ENCODE measurements at places on chromosomes 5 and 9.

- no peak for DNase-seq
Measured at GRCh38 chr9:13331320-13331719, 51.8 kb upstream of the MPDZ start.

DNA sequence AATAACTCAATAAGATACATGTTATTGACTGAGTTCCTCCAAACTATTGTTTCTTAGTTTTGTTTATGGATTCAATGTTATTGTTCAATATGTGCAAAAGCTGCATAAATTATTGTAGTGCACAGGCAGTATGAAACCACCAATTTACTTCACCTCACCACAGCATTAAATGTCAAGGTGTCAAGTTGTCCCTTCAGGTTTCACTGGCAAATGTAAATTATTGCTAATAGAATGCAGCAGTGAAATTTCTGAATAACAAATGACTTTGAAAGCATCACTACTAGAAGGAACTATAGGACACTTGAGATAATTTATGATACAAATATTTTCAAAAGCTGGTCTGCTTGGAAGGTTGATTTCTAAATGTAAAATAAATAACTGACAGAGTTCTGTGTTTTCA, 116.4 kb upstream of the PTPRD start:
- DNase-seq = no peak

DNA sequence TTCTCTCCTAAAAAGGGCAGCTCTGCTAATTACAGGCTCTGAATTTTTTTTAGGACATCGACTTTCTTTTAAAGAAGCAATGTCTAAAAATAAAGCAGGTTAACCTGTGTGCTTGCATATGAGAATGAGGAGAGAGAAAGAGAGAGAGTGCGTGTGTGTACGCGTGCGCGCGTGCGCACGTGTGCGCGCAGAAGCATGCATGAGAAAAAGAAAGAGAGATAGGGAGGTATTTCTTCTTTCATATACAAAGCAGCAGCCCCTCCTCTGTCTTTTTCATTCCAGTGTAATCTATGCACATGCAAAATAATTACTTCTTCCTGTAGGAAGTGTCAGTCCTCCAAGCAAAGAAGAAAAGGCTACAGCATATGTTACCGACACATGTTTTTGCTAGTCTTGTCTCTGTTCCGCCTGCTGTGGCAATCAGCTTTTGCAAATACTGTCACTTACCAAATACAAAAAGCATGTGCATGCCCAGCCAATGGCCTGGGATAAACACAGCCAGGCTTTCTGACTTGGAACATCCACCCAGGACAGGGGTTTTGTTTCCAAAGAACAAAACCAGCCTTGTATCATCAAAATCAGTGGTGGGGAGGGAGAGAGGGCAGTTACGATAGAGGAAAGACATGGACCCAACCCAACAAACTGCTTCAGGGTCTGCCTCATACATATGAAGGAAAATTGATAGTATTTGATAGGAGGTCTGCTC, 252.3 kb upstream of the SLC24A2 start:
- no peak for DNase-seq

- DNase-seq = no peak
Measured at GRCh38 chr5:33981408-33982162, 2.9 kb downstream of the SLC45A2 start.

Data from NCI-H1417 (cell line).